ENCODE measurements at places on chromosomes 1 and 21. TPM values are rescaled to one million over a fixed set of nuclear protein-coding genes. Genes with fewer than 3 reads are reported as not detected.

DNA sequence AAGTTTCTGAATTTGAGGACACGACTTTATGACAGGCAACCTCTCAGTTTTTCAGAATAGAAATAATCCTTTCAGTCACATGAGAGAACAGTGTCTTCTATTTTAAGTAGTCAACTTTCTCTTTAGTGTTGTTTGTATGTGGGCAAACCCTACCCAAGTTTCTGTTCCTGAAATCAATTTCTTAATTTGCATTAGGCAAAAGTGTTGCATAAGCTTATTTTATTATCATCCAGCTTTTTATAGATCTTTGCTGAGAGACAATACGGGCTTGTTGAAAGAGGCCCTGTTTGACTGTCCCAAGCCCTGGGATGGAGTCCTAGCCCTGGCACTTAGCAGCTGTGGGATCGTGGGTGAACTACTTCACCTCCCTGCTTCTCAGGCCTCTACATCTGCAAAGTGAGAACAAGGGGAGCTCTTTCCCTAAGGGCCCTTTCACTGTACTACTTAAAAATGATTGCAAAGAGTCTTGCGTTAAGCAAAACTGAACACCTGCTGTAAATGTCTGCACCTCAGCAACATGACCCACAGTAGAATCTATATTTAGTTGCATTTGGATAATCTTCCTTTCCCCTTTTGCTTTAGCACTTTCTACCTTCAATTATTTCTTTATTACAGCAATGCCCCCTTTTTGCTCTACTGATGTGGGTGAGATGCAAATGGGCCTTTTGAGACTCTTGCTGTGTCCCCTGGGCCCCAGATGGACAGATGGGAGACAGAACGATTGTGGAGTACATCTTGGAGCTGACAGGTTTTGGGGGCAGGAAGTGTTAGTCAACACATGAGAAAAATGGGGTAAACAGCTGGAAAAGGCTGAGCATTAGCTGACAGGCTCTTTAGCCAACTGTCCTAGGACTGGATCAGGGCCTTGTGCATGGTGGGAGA lies 41.0 kb upstream of the SCAF4 start:
- no peak for DNase-seq

GRCh38 chr1:217717959-217718358 lies 86.8 kb downstream of the SPATA17 start:
- no peak for DNase-seq

The S100A7 gene
- not detected for total RNA-seq

DNA sequence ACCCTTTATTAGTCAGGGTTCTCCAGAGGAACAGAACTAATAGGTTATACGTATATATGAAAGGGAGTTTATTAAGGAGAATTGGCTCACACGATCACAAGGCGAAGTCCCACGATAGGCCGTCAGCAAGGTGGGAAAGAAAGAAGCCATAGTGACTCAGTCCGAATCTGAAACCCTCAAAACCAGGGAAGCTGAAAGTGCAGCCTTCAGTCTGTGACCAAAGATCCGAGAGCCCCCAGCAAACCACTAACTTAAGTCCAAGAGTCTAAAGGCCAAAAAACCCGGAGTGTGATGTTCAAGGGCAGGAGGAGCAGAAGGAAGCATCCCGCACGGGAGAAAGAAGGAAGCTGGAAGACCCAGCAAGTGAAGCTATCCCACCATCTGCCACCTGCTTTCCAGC lies 9.9 kb downstream of the IFNLR1 start:
- no peak for DNase-seq

DNA sequence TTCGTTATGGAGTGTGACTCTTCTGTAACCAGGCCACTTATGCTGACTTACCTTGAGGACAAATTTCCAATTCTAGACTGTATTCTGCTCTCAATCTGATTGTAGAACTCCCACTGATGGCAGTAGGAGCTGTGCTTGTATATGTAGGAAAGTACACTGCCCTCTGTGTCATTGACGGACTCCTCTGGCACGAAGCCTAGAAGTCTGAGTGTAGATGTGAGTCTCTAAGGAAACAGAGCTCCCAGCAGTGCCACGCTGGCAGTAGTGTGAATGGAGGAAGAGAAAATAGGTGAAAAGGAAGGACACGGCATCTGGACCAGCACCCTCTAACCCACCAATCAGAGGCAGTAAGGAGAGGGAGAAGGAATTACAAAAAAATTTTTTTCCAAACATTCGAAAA lies 130.4 kb upstream of the ADGRL2 start:
- DNase-seq = peak; percentile 27

DNA sequence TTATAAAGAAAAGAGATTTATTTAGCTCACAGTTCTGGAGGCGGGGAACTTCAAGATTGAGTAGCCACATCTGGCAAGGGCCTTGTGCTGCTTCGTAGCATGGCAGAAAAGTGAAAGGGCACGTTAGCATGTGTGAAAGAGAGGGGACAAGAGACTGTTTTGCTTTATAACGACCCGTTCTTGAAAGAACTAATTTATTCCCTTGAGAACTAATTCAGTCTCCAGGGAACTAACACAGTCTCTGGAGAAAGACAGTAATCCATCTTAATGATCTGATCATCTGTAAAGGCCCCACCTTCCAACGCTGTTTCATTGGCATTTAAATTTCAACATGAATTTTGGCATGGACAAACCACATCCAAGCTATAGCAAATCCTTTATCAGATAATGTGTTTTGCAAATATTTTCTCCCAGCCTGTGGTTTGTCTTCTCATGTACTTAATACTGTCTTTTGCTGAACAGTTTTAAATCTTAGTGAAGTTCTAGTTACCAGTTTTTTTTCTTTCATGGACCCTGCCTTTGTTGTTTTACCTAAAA lies 26.1 kb downstream of the MTR start:
- no peak for DNase-seq

The APOBEC4 gene
- not detected for total RNA-seq

The LAPTM5 gene
- total RNA-seq = not detected

DNA sequence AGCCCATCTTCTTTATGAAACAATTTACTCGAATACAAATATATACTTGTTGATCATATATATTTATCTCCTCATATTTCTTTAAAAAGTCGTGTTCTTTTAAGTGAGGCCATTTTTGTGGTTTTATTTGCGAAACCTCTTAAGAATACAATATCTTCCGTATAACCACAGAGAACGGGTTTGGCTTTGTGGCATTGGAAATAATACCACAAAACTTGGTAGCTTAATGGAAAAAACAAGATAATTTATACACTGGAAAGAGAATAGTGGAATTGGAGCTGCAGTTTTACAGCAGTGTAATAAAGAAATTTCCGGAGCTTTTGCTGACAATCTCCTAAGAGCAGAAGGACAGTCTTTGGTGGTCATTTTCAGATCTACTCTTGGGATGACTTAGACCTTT lies 29.4 kb downstream of the PTGFR start:
- DNase-seq = no peak
